ENCODE measurements at places on chromosomes 2 and 18. TPM values are rescaled to one million over a fixed set of nuclear protein-coding genes. Genes with fewer than 3 reads are reported as not detected.

Gene GALR1
- total RNA-seq = 0.05 TPM

Gene GALNT14
- 1.1 TPM for total RNA-seq

Gene DOCK10
- 26.4 TPM for total RNA-seq

Gene ID2
- total RNA-seq = 82.2 TPM
